Naive thymus-derived CD8-positive, alpha-beta T cell (primary cell): ENCODE measurements at places on chromosomes 7 and 10.
A peak's percentile ranks its signal among the peaks of the same experiment; 100 is the strongest.

- DNase-seq: peak; percentile 83
These were observed 5.4 kb downstream of the PSD start for GRCh38 chr10:102413053-102413705.

GRCh38 chr10:101236376-101237080 lies 7.3 kb upstream of the LBX1 start:
- DNase-seq: no peak

DNA sequence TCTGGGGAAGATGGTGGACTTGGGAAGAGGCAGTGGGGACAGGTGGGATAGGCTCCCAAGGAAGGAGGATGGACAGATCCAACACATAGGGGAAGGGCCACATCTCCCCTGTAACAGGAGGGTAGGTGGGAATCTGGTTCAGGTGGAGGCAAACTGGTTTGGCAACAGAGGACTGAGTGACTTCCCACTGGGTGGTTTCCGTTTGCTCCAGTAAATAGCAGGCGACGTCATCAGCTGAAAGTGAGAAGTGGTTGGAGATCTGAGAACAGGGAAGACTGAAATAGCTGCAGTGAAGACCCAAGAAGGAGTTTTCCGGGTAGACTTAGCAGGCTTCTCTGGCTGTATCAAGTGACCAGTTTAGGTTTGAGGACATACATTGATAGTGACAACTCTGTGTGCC lies 504.4 kb downstream of the GALNT17 start:
- no peak for DNase-seq

- no peak for DNase-seq
These were observed 2.9 kb downstream of the FOXL3 start for GRCh38 chr7:292826-293225.
